ENCODE measurements at places on chromosomes 7 and 10.

DNA sequence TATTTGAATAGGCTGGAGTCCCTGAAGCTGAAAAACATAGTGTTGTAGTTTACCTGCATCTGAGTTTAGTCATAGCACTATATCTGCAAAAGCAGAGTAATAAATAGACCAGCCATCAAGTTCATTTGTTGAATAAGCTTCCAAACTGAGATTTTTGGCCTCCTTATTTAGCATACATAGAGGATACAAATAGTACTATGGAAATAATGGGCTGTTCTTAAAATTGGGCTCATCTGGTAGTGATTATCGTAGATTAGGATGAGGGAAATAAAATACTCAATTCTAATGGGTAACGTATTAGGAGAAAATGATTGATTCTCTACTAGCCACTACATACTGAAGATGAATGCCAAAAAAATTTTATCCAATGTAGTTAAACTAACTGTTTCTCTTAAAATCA is 41.4 kb upstream of the TMEM196 start:
- DNase-seq, result no peak

GRCh38 chr7:73896454-73896853 is 35.5 kb downstream of the TMEM270 start:
- no peak for DNase-seq

- DNase-seq, result no peak
Measured at GRCh38 chr10:33506838-33507661, 172.6 kb upstream of the NRP1 start.

DNA sequence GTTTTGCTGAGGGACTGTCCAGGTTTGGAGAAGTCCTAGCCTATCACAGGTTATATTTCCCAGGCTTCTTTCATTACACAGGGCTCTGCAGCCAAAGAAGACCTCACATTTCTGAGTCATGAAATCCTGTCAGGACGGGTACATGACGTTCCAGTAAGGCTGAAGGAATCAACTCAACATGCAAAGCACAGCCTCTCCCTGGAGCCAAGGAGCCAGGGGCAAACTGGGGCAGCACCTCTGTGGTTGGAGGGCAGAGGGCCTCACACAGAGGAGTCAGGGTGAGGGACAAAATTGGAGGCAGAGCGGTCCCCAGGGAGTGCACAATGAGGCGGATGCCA is 116.3 kb upstream of the GDF10 start:
- DNase-seq, result no peak

GRCh38 chr7:69696054-69696591 is 97.8 kb downstream of the AUTS2 start:
- DNase-seq, result no peak

- DNase-seq, result no peak
Measured at GRCh38 chr10:26544932-26545331, 106.8 kb downstream of the APBB1IP start.

GRCh38 chr7:64873517-64873916 is 29.6 kb upstream of the ZNF273 start:
- no peak for DNase-seq

- no peak for DNase-seq
Measured at GRCh38 chr7:108329514-108329913, 126.7 kb downstream of the NRCAM start.

GRCh38 chr10:35726846-35727245 is 84.8 kb upstream of the FZD8 start:
- DNase-seq, result no peak

- no peak for DNase-seq
Measured at GRCh38 chr10:124685261-124685660, 58.9 kb downstream of the FAM53B start.

DNA sequence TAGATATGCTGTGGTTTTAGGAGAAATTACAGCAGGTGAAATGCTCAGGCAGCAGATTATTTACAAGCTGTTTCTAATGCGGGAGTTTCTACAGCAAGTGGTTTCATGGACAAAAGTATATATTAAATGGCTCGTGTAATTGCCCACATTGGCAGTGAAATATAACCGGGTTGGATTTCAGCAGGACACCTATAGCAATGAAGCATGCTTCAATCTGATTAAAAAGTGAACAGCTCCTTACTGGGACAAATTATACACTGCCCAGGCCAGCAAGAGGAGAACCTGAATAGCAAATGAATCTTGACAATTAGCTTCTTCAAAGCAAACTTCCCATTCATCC is 35.2 kb upstream of the LYZL1 start:
- no peak for DNase-seq

GRCh38 chr7:100582041-100582579 is 3.8 kb downstream of the LRCH4 start:
- no peak for DNase-seq

DNA sequence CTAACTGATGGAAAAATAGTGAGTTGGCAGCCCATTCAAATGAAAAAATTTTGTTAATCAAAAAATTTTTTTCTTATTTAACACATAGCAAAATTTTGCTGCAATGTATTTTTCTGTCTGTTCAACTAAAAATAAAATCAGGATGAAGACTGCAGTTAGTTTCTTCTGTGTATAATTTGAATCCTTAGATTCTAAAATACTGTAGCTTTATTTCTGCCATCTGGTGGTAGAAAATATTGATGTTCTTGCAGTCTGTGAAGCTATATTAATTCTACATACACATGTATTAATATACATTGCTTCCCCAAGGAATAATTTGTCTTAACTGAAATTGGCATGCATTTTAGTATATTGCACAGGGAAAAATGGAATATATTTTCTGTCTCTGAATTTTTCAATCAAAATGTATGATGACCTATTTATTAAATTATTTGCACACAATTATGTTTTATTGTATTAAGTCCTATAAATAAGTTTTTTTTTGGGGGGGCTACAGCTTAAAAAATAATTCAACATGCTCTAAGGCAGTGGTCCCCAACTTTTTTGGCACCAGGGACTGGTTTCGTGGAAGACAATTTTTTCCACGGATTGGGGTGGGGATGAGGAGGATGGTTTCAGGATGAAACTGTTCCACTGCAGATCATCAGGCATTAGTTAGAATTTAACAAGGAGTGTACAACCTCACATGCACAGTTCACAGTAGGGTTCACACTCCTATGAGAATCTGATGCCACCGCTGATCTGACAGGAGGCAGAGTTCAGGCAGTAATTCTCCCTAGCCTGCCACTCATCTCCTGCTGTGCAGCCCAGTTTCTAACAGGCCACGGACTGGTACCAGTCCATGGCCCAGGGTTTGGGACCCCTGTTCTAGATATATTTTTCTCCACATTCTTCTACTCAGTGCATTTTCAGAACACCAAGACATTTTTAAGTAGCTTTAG is 119.4 kb downstream of the GNAT3 start:
- no peak for DNase-seq

DNA sequence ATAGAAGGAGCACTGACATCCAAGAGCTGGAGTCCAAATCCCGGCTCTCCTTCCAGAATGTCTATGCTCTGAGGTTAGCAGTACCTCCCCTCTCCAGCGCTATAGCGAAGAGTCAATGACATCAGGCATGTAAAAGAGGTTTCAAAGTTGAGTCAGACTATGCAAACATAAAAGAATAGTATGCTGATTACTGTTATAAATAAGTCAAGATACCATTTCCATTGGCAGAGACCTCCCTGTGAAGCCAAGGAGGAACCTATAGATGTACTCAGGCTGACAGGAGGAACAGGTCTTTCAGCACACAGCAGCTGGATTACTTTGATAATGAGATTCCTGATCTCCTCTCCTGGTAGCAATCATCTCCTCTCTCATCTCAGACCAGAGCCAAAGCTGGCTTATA is 103.9 kb upstream of the EFCAB10 start:
- DNase-seq, result no peak

DNA sequence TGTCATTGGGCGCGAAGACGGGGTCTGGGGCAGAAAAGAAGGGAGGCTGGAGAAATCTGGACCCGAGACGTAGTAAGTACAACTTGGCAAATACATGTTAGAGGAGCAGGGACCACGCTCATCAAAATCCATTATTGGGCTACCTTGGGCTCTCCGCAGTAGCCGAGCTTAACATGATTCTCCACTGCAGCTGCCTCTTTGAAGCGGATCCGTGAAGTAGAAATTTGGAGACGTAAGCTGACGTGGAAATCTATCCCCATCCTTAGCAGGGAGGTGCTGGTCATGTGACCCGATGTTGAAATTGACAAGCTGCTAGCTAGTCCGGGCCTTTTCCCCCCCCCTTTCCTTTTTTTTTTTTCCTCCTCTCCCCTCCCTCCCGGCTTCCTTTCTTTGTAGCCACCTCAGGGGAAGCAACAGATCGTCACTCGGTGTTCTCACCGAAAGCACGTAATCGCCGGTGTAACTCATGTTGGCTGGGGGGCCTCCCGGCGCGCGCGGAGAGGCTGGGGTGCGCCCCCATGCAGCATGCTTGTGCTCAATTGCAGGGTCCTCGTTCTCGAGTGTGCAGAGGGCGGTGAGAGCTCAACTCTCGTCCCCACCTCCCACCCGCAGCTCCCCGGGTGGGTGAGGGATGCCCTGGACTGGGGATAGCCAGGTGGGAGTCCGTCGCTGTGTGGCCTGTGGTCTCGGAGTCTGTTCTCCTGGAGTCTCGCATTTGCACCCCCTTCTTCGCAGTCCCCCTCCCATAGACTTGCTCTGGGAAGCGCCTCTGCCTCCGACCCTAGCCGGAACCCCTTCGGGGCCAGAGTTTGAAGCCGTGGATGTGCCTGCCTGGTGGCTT is at the start of gene HOXA11:
Gene HOXA11 (minus strand): TSS at position 220 of the 841 bp plus-strand sequence. CDS start 88 bp downstream, at position 132.
- peak; percentile 66 for DNase-seq

DNA sequence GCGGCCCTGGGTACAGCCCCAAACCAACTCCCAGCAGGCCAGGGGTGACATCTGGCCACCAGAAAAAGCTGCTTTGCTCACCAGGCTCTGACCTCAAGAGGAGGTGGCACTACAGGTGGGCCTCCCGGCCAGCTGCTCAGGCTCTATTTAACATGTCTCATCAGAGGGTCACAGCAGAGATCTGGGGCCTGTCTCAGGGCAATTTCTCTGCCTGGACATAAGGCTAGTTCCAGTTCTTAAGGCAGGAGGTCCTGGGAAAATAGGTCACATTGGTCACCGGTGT is 88.6 kb downstream of the GFRA1 start:
- DNase-seq, result no peak

- no peak for DNase-seq
Measured at GRCh38 chr10:86728056-86728455, 28.4 kb upstream of the BMPR1A start.

Measured in activated CD8-positive, alpha-beta memory T cell treated with anti-CD3 and anti-CD28 coated beads for 24 hours (primary cell).